ENCODE measurements at places on chromosomes 6 and 20.
A peak's percentile ranks its signal among the peaks of the same experiment; 100 is the strongest.

GRCh38 chr20:675453-676314, at the start of gene SCRT2:
SCRT2 (minus strand) TSS chr20:675802; CDS start chr20:675601, 201 bp downstream.
- DNase-seq = peak; percentile 23

GRCh38 chr6:7016226-7016625, 91.5 kb upstream of the RREB1 start:
- DNase-seq = no peak

DNA sequence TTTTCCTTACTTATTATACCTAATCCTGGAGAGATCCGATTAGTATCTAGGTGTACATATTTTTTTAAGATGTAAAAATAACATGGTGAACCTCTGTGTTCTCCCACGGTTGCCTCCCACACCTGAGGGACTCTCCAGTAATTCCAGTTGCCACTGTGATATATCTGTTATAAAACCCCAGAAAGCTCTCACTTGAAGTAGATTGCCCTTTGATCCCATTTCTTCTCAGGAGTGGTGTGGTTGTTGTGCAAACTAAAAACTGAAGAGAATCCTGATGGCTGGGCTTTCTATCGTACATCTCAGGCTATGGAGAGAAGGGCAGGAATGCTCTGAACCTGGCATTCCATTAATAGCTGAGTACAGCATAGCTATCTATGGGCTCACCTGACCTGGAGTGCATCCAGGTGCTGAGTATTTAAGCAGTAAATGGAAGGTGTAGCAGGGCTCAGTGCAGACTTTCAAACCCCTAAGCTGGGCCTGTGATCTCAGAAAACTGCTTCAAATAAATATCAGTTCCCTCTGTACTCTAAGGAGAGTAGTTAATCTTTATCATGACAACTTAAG, 41.0 kb downstream of the VGLL2 start:
- DNase-seq = no peak

GRCh38 chr6:87155842-87156815, 764 bp downstream of the ZNF292 start:
- DNase-seq = peak; percentile 36

GRCh38 chr20:7147220-7147601, 379.7 kb downstream of the BMP2 start:
- DNase-seq = no peak

GRCh38 chr6:42049948-42050296, 402 bp upstream of the TAF8 start:
- no peak for DNase-seq

GRCh38 chr20:25274481-25274880, 26.6 kb downstream of the PYGB start:
- no peak for DNase-seq

GRCh38 chr6:139475241-139475640, 100.8 kb upstream of the CITED2 start:
- no peak for DNase-seq

DNA sequence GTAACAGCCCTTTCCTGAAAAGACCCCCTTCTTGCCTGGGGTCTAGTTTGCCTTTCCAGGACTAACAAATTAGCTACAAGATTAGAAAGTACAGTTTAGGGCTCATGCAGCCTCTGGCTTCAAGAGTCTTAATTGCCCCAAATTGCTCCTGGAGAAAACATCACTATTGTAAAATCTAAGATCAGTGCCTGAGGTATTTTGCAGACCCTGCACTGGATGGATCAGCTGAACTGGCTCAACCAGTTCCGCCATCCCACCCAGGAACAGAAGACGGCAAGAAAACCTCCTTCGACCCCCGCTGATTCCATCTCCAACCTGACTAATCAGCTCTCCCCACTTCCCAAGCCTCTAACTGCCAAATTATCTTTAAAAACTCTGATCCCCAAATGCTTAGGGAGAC, 236.5 kb upstream of the KCNG1 start:
- DNase-seq = no peak

- DNase-seq = no peak
These were observed 74.3 kb downstream of the RPS12 start for GRCh38 chr6:132888701-132889100.

DNA sequence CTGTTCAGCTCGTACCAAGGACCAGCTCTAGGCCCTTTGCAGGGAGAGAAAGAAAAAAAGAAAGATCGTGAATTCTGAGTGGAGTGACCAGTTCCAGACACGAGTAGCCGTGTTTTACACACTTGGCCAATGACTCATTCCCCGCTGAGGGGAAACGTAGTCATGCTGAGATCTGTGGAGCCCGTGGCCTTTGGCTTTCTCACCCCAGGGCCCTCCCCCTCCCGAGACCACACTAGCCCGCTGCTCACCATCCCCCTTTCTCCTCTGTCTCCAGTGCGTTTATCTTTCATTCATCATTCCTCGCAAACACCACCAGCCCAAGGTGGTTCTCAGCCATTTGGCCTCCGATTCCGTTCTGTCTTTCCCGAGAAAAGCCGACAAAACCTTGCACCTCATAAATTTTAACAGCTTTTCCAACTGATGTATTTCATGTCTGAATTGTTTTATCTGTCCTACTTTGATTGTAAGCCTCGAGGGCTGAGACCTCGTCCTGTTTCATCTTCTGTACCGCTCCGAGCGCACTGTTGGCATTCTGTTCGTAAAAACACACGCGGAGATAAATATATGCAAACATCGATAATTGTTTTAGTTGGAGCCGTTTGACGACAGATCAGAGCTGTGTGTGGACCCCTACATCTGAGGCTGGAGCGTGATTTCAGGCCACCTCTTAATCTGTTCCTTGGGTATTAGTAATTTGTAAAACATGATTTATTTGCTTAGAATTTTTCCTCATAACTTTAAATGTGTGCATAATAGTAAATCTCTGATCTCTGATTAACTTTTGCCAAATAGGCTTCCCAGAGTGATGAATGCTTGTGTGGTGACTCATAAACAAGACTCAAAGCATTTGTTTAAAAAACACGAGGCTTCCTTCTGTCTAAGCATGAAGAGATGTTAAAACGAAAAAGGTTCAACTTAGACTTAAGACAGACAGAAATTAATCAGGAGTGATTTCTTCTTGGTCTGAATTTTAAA, 336.6 kb downstream of the CDH4 start:
- DNase-seq = no peak

DNA sequence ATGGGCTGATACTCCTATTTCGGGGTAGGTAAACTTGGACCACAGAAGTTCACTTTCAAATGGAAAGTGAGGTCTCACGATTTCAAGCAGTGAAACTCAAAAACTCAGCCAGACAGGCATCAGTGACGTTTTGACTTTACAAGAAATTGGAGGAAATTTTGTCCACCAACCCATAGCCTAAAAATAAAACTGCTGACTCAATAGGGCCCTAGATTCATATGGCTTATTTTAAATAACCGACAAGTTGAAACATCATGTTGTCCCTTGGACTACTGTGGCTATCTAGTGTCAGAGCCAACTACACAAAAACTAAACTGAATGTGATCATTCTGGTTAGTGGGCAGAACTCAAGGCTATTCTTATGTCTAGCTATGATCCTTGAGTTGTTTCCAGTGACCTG, 486.3 kb downstream of the GRIK2 start:
- DNase-seq = no peak

DNA sequence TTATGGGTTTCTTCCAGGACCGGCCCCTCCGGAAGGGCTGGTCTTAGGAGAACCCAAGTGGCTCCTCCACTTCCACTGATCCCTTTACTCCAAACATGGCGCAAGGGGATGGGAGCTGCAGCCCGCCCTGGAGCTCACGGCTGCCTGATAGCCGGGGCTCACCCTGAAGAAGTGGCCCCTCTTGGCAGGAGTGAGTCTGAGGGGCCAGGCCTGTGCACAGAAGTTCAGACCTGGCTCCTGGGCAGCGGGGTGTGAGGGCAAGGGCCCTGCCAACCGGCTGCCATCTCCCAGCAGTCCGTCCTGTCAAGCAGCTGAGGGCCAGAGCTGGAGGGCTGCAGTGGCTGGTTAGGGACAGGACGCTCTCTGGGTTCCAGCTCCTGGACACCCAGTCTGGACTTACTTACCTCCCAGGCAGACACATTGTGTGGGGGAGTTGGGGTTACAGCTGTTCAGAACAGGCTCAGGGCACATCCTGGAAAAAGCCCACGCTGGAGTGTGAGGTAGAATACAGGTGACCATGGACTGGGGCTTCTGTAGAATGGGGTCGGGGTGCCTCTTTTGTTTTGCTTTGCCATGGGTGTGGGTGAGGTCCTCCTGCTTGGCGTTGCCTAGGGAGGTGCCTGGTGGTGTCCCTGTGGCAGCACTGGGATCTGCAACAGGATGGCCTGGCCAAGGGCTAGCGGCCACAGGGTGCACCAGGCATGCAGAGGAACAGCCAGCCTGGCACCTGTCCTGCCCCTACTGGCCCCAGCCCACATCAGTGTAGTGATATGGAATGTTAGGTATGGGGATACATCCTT, 88.4 kb downstream of the ASXL1 start:
- no peak for DNase-seq

- DNase-seq = no peak
These were observed 31.9 kb downstream of the FOXO3 start for GRCh38 chr6:108592371-108593337.

GRCh38 chr6:162680871-162681270, 46.7 kb downstream of the PRKN start:
- DNase-seq = no peak

GRCh38 chr20:15045246-15045645, 707.8 kb upstream of the FLRT3 start:
- no peak for DNase-seq

GRCh38 chr20:25739615-25740320, 43.1 kb upstream of the ZNF337 start:
- no peak for DNase-seq

- DNase-seq = no peak
These were observed 274.1 kb downstream of the TFAP2A start for GRCh38 chr6:10140824-10141223.

DNA sequence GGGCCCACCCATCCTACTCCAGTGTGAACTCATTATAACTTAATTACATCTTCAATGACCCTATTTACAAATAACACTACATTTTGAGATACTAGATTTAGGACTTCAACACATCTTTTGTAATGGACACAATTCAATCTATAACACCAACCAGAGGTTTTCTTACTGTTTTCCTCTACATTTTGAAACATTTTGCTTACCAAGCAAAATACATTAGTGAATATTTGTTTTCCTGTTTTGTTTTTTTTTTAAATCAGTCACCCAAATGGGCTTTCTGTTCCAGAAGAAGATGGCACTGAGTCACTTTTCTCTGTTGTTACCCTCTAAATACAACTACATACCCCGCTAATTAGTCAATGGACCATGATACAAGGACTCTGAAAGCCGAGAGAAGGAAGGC, 104.7 kb upstream of the PRND start:
- no peak for DNase-seq

DNA sequence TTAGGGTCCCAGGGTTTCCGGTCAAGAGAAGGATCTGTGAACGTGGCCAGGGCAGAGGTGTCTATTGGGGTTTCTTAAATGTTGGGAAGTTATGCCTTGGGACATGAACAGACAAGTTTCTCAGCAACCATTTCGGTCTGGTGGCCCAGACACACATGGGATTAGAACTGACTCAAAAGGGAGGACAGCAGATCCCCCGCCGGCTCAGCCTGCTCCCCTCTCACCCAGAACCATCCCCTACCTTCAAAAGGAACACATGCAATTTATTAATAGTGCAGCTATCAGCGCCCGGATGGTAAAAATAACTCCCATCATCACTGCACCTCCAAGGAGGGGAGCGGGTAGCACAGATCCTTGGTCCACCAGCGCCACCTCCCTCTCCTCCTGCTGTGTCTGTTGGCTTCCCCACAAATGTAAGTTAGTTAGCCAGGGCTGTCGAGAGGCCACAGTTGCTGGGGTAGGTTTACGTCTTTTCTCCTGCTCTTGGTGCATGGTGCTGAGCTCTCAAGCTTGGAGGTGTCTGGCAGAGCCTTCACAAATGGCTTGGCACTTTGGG, 77.1 kb downstream of the TRAM2 start:
- DNase-seq = no peak

DNA sequence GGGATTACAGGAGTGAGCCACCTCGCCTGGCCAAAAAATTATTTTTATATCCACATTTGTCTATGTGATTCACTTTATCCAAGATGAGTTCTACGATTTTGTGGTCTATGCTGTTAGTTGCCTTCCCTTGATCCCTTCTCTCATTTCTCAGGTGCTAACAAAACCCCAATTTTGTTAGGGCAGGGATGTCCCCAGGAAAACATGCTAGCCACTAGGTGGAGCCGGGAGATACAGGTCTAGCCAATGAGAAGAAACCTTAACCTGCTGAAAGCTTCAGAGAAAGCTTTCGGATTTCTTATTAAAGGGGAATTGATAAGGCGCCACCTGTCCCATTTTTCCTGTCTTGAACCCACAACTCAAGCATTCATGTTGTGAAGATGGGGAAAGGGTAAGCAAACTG, 167.4 kb upstream of the OLIG3 start:
- peak; percentile 3 for DNase-seq

DNA sequence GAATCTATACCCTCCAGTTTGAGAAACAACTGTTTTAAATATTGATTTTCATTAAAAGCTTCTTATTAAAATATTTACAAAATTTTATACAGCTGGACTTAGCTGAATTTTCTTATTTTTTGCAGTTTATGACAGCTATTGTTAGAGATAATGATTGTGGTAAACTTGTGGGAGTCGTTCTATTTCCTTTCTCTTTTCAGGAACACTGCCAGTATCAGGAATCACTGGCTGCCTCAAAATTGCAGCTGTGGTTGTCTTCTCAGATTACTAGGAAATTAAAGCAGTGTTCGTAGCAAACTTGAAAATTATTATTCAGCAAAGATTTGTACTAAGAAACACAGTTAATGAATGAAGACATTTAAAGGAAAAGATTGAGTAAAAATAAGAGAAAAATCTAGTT, 311.0 kb downstream of the CENPW start:
- DNase-seq = no peak

GRCh38 chr6:2839195-2839981, 2.3 kb downstream of the SERPINB1 start:
- DNase-seq = no peak

DNA sequence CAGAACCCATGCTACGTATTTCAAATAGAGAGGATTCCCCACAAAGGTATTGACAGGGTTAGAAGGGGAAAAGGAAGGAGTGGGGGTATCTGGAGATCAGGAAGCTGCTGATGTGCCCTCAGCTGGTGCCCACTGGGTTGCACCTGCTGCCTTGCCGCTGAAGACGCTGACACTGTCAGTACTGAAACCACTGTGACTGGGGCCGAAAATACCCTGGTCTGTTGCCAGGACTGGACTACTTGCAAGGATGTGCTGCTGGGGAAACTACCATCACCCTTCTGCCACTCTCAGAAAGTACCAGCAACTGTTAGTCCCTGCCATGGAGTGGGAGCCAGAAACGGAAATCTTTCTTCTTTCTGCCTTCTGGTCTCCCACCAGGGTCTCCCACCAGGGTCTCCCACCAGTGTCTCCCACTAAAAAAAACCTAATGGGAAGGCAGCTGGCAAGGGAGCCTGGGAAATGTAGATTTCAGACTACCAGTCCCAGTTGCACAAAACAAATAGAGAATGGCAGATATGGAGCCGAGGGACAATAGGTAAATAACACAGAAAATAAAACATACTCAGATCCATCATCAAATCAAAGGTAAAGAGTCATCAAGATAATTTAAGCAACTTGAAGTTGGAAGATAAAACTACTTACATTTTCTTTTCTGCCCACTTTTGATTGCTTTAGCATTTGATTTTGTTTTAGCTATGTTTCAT, 204.8 kb downstream of the TPBG start:
- DNase-seq = no peak

Measured in activated naive CD4-positive, alpha-beta T cell (primary cell).